ENCODE measurements at places on chromosomes 12 and 14. TPM values are rescaled to one million over a fixed set of nuclear protein-coding genes. Genes with fewer than 3 reads are reported as not detected.

GRCh38 chr12:127060310-127060847 lies 1206.6 kb upstream of the TMEM132C start:
- DNase-seq: peak; percentile 12

DNA sequence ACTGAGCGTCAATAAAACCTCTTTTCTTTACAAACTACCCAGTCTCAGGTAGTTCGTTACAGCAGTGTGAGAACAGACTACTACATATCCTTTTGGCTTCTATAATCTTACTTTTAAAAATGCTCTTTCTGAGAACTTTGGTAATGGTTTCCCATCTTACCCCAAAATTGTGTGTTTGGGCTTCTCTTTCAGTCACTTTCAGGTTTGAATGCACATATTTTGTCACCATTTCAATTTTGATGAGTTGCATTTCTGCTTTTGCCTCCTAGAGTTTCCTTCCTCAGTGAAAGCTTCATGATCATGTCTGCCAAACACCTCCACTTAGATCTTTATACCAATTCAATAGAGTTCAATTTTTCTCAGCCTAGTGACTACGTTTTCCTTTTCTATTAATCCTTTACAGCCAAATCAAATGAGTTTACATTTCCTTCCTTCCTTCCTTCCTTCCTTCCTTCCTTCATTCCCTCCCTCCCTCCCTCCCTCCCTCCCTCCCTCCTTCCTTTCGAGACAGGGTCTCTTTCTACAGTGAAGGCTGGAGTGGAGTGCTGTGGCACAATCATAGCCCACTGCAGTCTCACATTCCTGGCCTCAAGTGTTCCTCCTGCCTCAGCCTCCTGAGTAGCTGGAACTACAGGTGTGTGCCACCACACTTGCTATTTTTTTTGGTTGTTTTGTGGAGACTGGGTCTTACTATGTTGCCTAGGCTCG lies 124.9 kb downstream of the BCAT1 start:
- DNase-seq: no peak

DNA sequence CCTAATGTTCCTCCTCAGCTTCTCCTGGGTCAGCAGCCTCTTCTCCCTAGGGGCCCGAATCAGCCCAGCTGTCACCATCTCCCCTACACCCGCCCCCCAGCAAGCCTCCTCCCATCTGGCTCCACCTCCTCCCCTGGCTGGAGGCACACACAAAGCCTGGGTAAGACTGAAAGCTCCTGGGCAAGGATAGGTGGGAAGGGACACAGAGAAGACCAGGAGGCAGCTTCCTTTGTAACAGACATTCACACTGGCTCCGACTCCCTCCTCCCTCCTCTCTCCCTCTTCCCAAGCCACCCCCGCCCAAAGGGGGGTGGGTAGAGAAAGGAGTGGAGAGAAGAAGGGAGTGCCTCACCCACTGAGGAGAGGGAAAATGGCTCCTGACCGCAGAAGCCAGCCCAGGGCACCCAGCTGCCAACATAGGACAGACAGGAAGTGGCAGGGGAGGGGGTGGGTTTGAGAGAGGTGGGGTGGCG lies 4.0 kb downstream of the CHD4 start:
- peak; percentile 34 for DNase-seq

- no peak for DNase-seq
Observed at GRCh38 chr12:124555168-124556073, 12.0 kb downstream of the NCOR2 start.

DNA sequence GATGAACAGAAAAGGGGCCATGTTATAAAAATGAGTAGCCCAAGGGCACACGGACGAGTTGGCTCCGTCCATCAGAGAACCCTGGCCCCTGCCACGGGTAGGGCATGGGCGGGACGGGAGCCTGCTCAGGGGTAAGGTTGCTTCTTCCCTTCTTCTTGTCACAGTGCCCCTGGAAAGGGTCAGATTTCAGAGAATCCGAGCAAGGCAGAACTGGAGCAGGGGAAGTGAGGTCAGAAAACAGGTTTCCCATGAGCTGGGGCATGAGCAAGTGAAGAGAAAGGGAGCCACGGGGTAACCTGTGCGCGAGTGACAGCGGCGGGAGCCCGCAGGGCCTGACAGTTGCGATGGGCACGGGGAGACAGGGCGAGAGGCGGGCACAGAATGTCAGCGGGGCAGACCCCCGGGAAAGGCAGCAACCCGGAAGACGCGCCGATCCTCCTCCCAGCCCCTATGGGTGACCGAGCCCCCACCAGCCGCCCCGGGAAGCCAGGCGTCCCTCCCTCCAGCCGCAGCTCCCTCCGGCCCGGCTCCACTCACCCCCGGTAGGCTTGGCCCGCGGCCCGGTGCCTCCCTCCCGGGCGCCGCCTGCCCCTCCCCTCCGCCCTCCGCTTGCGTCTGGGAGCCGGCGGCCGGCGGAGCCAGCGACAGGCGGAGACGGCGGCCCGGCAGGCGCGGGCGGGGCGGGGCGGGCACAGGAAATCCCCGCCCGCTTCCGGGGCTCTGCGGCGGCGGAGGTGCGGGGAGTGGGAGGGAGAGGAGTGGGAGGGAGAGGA lies at the start of gene ZNF641:
Gene ZNF641 (minus strand): TSS at position 671 of the 773 bp plus-strand sequence. CDS start 2,829 bp downstream, outside the sequence.
- peak; percentile 85 for DNase-seq

DNA sequence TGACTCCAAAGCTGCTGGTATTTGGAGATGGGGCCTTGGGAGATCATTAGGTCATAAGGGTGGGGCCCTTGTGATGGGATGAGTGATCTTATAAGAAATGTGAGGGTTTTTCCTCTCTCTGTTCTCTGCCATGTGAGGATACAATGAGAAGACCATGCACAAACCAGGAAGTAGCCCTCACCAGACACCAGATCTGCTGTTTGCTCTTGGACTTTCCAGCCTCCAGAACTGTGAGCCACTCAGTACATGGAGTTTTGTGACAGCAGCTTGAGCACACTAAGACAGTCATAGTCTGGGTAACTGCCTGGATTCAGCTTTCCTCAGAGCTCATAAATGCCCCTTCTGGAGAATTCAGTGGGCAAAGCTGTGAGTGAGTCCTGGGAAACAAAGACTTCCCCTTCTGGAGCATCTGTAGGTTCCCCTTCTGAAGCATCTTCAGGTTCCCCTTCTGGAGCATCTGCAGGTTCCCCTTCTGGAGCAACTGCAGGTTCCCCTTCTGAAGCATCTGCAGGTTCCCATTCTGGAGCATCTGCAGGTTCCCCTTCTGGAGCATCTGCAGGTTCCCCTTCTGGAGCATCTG lies 11.0 kb upstream of the PPP4R3A start:
- no peak for DNase-seq

- peak; percentile 44 for DNase-seq
Observed at GRCh38 chr12:78683031-78683430, 181.5 kb upstream of the SYT1 start.

DNA sequence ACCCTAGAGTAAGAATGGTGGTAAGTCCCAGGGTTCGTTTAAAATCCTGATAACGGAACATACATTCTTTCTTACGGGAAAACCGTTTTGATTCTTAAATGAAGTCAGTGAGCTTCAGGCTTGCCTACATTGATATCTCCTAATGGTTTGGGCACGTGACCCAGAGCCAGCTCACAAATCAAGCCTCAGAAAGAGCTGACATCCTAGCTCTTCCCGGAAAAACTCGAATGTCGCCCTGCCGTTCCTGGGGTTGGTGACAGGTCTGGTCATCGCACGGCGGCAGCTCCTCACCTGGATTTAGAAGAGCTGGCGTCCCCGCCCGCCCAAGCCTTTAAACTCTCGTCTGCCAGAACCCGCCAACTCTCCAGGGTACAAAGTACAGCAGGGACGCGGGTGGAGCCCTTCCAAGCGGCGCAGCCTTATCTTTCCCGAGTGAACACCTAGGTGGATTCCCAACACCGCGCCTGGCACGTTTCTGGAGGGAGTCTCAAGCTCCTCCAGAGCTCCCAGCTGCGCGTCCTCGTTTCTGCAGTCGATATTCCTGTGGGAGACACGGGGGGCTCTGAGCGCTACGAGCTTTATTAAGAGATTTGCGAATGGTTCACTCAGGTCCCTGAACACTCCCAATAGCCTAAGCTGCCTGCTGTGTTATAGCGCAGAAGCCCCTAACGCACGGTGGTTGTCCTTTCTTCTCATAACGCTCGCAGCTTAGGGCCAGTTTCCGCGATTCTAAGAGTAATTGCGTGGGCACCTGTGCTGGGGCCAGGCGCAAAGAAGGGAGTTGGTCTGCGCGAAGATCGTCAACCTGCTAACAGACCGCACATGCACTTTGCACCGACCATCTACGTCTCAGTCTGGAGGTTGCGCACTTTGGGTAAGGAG lies at the start of gene SSTR1:
Gene SSTR1 (plus strand): TSS at position 169 of the 882 bp plus-strand sequence. CDS start 1,486 bp downstream, outside the sequence.
- DNase-seq: peak; percentile 42

The PROX2 gene
- total RNA-seq: under 0.01 TPM

The CIROP gene
- total RNA-seq: not detected

The RPS26 gene
- total RNA-seq: 313 TPM

The HOXC9 gene
- total RNA-seq: 7.4 TPM

The MYO1H gene
- total RNA-seq: not detected

The INSM2 gene
- total RNA-seq: not detected
